ENCODE measurements at places on chromosomes 1 and 21.

DNA sequence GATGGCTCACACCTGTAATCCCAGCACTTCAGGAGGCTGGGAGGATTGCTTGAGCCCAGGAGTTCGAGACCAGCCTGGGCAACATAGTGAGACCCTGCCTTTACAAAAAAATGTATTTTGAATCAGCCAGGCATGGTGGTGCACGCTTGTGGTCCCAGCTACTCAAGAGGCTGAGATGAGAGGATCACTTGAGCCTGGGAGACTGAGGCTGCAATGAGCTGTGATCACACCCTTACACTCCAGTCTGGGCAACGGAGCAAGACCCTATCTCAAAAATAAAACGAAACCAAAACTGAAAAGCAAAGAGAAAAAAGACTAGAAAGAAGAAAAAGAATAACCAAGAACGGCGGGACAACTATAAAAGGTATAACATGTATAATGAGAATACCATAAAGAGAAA is 15.4 kb upstream of the WNT2B start:
- H3K4me3 ChIP-seq: no peak overlapping the region
- no peak for DNase-seq
- peaks cover 59% of the 10 kb centered on the region for H3K27me3 ChIP-seq
- H3K27ac ChIP-seq: no peak overlapping the region
- no peaks in the 10 kb centered on the region for H3K36me3 ChIP-seq

- peaks cover 52% of the 10 kb centered on the region for H3K4me1 ChIP-seq
- no peak overlapping the region for H3K27ac ChIP-seq
- H3K27me3 ChIP-seq: peaks cover 22% of the 10 kb centered on the region
- no peaks in the 10 kb centered on the region for H3K36me3 ChIP-seq
- peak overlapping the region; percentile 69 for H3K4me3 ChIP-seq
These were observed 34.8 kb downstream of the KCNQ4 start for GRCh38 chr1:40818264-40818961.

- H3K4me1 ChIP-seq: peaks cover 73% of the 10 kb centered on the region
- no peak for DNase-seq
- H3K36me3 ChIP-seq: no peaks in the 10 kb centered on the region
- peaks cover 2% of the 10 kb centered on the region for H3K27me3 ChIP-seq
These were observed 230.5 kb upstream of the CAMK1G start for GRCh38 chr1:209353053-209353452.

- no peak overlapping the region for H3K4me3 ChIP-seq
- H3K27ac ChIP-seq: no peak overlapping the region
- no peaks in the 10 kb centered on the region for H3K4me1 ChIP-seq
These were observed 116.0 kb downstream of the TTLL7 start for GRCh38 chr1:83882906-83883305.

DNA sequence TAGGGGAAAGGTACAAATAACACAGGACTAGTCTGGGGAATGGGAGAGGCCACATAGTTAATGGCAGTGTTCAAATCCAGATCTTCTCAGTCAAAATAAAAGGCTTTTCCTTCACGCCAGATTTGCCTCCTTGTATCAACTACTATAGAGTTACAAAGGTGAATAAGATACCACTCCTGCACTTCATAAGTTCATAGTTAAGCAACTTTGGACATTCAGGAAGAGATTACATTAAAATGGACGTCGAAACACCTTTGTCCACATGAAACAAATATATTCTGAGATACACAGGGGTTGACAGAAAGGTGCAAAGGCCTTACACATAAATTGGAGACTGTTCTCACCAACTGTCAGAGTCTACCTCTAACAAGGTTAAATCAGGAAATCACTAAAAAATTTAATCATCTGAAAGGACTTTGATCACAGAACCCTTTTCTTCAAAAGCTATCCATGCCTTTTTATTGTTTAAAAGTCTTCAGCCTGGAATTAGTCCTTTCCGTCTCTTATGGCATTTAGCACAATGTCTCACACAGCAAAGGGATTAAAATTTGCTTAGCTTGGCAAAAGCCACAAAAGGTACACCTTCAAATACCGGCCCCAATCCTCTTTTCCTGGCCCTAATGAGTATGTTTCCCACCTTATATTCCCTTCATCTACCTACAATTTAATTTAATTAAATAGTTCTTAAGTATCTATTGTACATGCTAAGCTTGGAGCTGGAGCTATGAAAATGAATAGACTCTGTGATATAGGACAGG is 8.1 kb downstream of the F5 start:
- H3K27me3 ChIP-seq: peaks cover 7% of the 10 kb centered on the region
- DNase-seq: no peak
- H3K27ac ChIP-seq: no peak overlapping the region
- H3K36me3 ChIP-seq: no peaks in the 10 kb centered on the region

DNA sequence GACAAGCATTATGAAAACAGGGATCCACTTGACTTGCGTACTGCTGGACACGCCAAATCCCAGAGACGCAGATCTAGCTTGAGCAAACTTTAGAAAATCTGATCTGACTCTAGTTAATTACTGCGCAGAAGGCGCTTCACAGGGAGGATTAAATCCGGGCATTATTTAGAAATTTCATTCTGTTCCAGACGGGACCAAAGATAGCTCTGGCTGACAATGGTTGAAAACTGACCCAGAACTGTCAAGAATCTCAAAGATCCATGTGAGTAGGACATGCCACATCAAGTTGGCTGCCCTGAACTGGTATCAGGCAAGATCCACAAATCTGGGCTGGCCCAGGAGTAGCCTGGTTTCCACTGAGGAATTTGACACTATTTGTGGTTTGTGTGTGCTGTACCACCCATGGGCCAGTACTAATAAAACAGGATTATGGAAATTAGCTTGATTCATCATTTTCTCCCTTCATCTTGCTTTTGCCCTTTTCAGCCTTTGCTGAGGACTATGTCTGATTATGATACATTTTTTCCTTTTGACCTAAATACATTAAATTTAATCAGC is 171.0 kb downstream of the VAV3 start:
- H3K36me3 ChIP-seq: no peaks in the 10 kb centered on the region
- H3K27me3 ChIP-seq: peaks cover 4% of the 10 kb centered on the region
- H3K4me1 ChIP-seq: no peaks in the 10 kb centered on the region
- no peak for DNase-seq

GRCh38 chr1:201885531-201886075 is 3.1 kb upstream of the SHISA4 start:
- no peak overlapping the region for H3K4me3 ChIP-seq
- no peak for DNase-seq
- no peaks in the 10 kb centered on the region for H3K36me3 ChIP-seq
- peaks cover 15% of the 10 kb centered on the region for H3K27me3 ChIP-seq
- no peak overlapping the region for H3K27ac ChIP-seq

- peaks cover 64% of the 10 kb centered on the region for H3K4me1 ChIP-seq
- H3K27me3 ChIP-seq: peaks cover 3% of the 10 kb centered on the region
- peaks cover 30% of the 10 kb centered on the region for H3K36me3 ChIP-seq
- no peak for DNase-seq
These were observed 2.8 kb downstream of the DYRK1A start for GRCh38 chr21:37369307-37369854.

GRCh38 chr1:24382165-24382577 is 31.4 kb downstream of the STPG1 start:
- H3K4me3 ChIP-seq: no peak overlapping the region
- no peaks in the 10 kb centered on the region for H3K27me3 ChIP-seq
- peaks cover 5% of the 10 kb centered on the region for H3K4me1 ChIP-seq
- no peak for DNase-seq
- H3K27ac ChIP-seq: no peak overlapping the region
- H3K36me3 ChIP-seq: peaks cover 42% of the 10 kb centered on the region

GRCh38 chr1:205199090-205199930 is 12.2 kb downstream of the DSTYK start:
- no peaks in the 10 kb centered on the region for H3K36me3 ChIP-seq
- peaks cover 54% of the 10 kb centered on the region for H3K4me1 ChIP-seq
- DNase-seq: no peak
- peaks cover 3% of the 10 kb centered on the region for H3K27me3 ChIP-seq

GRCh38 chr1:78069784-78070183 is 24.0 kb downstream of the GIPC2 start:
- no peak for DNase-seq
- H3K4me3 ChIP-seq: no peak overlapping the region
- H3K27me3 ChIP-seq: peaks cover 19% of the 10 kb centered on the region
- H3K4me1 ChIP-seq: no peaks in the 10 kb centered on the region
- no peaks in the 10 kb centered on the region for H3K36me3 ChIP-seq

- H3K36me3 ChIP-seq: peaks cover 11% of the 10 kb centered on the region
- DNase-seq: no peak
- H3K27ac ChIP-seq: no peak overlapping the region
These were observed 28.4 kb upstream of the DMRTB1 start for GRCh38 chr1:53430779-53431178.

DNA sequence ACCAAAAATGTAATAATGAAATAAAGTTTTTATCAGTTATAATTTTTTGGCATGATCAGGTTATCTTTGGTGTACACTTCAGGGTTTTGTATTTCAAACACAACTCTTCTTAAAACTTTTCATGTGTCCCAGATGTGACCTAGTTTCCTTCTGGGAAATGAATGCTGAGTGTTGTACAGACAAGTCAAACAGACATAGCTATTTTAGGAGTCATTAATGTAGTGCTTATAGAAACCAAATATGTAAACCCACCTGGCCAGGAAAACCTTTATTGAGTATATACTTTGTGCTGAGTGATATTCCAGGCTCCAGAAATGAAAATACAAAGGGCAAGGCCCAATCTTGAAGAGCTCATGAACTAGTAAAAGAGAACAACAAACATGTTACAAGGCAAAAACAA is 25.9 kb upstream of the HOOK1 start:
- H3K4me3 ChIP-seq: no peak overlapping the region
- H3K36me3 ChIP-seq: peaks cover 26% of the 10 kb centered on the region
- H3K4me1 ChIP-seq: no peaks in the 10 kb centered on the region
- H3K27ac ChIP-seq: no peak overlapping the region
- no peaks in the 10 kb centered on the region for H3K27me3 ChIP-seq

DNA sequence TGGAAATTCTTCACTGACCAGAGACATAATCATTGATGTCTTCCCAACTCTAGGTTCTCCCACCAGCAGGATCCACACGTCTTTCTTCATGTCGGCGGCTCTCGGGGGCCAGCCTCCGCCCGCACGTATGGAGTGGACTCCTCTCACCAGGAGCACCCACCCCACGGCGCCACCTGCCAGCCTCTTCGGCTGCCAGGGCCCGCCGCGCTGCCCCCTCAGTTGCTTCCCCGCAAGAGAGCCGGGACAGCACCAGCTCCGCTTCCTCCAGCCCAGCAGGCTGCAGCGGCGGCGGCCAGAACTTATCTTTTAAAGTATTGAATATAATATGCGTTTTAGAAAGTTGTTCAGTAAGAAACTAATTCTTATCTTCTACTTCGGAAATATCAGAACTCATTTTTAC is 273.5 kb downstream of the LIPI start:
- no peaks in the 10 kb centered on the region for H3K36me3 ChIP-seq
- H3K4me3 ChIP-seq: no peak overlapping the region
- H3K27me3 ChIP-seq: no peaks in the 10 kb centered on the region
- no peaks in the 10 kb centered on the region for H3K4me1 ChIP-seq
- DNase-seq: no peak
- no peak overlapping the region for H3K27ac ChIP-seq

DNA sequence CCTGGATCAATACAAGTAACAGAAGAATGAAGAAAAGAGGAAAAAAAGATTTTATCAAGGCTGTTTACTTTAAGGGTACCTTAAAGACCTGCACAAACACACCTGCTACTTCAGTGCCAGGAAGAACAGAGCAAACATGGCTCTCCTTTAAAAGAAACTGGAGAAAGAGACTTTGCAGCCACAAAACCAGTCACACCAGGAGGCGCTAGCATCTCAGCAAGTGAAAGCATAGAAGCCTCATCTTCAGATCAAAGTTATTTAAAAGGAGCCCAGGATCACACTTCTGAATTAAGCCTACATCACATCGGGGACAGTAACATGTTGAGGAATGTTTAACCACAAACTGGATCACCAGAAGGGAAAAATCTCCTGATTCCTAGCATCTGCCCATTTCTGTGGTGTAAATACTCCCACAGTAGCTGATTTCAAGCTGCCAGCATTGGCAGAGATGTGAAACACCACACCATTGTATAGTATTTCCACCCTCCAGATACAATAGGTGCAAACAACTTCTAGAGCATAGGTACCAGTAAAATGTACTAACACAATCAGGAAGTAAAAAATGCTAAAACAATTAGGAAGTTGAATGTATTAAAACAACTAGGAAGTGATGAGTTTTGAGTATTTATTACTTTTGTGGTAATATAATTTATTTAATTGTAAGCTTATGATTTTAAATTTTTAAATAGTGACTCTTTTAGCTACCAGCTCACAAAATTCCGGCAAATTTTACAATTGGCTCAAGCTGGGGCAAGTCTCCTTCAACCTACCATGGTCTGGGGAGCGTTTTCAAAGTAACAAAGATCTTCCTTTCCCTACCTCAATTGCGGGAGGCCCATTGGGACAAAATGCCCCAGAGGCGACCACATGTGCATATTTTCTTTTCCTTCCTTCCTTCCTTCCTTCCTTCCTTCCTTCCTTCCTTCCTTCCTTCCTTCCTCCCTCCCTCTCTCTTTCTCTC is 105.3 kb upstream of the CLDN14 start:
- no peak overlapping the region for H3K4me3 ChIP-seq
- no peak overlapping the region for H3K27ac ChIP-seq
- H3K27me3 ChIP-seq: peaks cover 29% of the 10 kb centered on the region
- peaks cover 5% of the 10 kb centered on the region for H3K4me1 ChIP-seq
- no peak for DNase-seq

DNA sequence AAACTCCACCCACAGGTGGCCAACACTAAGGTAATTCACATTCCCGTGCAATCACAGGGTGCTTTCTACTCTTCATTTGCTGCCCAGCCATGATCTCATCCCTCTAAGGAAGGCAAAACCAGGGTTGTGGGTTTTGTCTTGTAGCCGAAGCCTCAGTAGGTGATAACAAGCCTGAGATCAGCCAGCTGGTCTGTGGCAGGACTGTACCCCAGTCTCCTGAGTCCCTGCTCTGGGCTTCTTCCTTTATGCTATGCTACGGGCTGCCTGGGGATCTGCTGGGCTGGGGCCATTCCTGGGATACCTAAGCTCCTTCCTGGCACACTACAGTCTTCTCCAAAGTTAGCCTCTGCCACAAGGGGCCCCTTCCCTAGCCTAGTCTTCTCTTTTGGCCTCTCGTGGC is 9.8 kb downstream of the PPFIA4 start:
- H3K36me3 ChIP-seq: peaks cover 6% of the 10 kb centered on the region
- DNase-seq: no peak
- H3K4me3 ChIP-seq: no peak overlapping the region
- peaks cover 12% of the 10 kb centered on the region for H3K27me3 ChIP-seq
- peaks cover 40% of the 10 kb centered on the region for H3K4me1 ChIP-seq

- no peak overlapping the region for H3K27ac ChIP-seq
- DNase-seq: no peak
- H3K27me3 ChIP-seq: no peaks in the 10 kb centered on the region
- H3K36me3 ChIP-seq: peaks cover 79% of the 10 kb centered on the region
- no peak overlapping the region for H3K4me3 ChIP-seq
- no peaks in the 10 kb centered on the region for H3K4me1 ChIP-seq
These were observed 47.8 kb downstream of the BRWD1 start for GRCh38 chr21:39265603-39266002.

DNA sequence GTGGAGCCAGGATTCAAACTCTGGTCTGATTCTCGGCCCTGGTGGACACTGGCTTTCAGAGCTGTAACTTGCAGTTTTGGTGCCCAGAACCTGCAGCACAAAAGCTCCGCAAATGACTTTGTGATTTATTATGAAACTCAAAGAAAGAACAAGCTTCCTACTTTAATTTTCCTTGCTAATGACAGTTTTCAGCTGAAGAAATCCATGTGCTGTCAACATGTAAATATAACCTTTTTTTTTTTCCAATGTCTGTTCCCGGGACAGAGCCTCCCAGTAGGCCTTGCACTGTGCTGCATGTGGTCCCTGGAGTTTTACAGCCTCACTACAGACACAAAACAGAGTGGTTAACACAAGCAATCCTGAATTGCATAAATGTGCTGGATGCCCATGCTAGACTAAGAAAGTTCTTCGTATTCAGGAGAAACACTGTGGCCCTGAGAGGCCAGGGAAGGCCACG is 62.3 kb upstream of the ANGPTL1 start:
- peaks cover 86% of the 10 kb centered on the region for H3K4me1 ChIP-seq
- H3K27ac ChIP-seq: peak overlapping the region; percentile 89
- peaks cover 4% of the 10 kb centered on the region for H3K27me3 ChIP-seq

All from nephron progenitor cell (in vitro differentiated cells).